ENCODE measurements at places on chromosomes 16 and 17.

GRCh38 chr16:11053916-11054460, 109.6 kb downstream of the CLEC16A start:
- no peak for DNase-seq

GRCh38 chr17:19812407-19812806, 55.3 kb downstream of the ULK2 start:
- no peak for DNase-seq

DNA sequence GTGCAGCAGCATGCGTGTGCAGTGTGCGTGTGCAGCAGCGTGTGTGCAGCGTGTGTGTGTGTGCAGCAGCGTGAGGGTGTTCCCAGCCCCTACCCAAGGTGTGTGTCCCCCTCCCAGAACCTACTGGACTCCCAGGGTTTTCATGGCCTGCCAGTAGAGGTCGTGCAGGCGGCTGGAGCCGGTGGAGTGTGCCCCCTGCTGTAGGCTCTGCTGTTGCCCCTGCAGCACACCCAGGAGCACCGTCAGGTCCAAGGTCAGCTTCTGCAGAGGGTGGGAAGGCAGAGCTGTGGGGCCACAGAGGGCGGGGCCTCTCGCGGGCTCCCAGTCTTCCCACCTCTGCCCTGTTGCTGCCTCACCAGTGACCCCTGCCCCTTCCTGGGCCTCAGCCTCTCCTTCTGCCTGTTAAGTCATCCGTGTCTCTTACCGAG, 14.9 kb downstream of the MYBBP1A start:
- DNase-seq: no peak

GRCh38 chr16:8966817-8967131, 3.1 kb upstream of the USP7 start:
- DNase-seq: no peak

DNA sequence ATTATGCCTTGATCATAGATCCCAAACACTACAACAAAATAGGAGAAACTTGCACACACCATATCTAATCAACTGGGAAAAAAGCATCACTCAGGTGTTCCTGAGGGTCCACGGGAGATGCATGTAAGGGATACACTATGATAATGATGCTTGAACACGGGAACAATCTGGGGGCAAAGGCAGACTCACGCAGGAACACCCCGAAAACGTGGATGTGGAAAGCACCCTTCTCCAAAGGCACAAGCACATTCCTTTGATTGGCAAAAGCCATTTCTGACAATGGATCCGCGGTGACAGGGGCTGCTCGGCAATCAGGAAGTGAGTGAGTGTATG, 1.3 kb downstream of the ZNF652 start:
- no peak for DNase-seq
